ENCODE measurements at places on chromosomes 1 and 21.

DNA sequence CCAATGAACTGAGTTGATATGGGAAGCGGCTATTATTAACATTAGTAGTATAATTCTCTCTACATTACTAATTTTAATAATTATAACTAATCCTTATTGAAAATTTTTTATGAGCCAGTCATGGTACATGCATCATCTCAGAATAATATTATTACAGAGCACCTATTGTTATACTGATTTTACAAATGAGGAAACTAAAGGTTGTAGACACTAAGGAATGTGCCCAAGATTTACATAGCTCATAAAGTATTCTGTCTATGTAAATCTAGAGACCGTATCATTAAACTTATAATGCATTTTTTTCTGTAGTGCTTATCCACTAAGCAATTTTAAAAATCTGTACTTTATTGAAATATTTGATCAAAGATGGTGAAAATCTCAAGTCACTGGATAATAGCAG is 825.9 kb downstream of the PLA2G4A start:
- no peak for DNase-seq

DNA sequence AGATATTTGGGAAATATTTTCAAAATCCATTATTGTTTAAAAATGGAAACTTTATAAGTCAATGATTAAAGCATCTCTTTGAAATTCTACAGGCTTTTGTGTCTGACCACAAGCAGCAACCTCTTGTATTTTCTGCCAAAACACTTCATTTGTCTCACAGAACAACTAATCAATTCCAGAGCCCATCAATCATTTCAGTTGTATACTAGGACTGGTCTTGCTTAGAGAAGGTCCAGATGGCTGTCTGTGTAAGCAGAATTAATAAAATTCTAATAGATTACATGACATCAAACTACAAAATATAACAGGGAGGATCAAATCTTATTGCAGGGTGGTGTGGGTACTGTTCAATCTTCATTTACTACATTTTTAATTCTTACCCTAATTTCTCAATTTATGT is 76.4 kb downstream of the ACBD6 start:
- no peak for DNase-seq

DNA sequence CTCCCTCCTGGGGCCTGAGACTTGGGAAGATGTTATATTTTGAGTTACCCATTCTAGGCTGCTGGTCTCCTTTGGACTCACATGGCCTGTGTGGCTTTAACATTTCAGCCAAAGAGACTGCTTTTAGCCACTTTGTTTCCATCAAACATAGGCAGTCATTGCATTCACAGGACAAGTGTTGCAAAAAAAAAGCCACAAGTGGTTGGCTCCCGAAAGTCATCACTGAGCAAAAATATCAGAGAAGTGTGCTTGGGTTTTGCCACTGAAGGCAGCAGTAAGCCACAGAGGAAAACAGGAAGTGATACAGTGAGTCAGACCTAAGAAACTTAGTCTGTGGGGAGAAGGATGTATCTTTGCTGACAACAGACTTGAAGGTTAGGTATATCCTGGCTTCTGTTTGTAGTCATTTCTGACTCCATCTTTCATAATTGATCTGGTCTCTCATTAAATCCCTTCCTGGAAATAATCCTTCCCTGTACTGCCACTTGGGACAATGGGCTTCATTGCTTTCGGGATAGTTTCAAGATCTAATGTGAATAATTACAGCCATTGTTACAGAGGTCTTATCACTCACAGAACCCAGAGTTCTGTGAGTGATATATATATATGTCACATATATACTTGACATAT is 80.9 kb downstream of the COLGALT2 start:
- DNase-seq: peak; percentile 63

DNA sequence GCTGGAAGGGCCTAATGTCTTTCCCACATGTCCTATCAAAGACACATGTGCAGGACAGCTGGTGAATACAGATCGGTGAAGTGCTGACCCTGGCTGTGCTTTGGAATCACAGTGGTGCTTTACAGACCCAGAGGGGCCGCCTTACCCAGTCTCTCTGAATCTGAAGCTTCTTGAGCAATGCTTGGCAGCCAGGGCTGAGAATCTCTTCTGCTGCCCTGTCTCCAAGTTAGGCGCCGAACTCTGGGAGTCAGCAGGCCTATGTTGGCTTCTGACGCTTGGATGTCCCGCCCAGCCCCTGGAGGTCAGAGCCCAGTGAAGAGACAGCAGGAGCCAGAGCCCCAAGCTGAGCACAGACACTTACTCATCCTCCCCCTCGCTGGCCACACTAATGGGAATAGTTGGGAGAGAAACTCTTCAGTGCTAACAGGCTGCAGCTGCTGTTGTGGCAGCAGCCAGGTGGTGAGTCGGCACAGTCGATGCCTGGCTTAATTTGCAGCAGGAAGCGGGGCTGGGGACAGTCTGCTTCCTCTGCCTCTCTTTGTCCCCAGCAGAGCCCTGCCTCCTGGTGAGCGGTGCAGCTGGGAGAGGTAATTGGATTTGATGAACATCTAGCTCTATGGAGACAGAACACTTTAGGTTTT is 68.1 kb downstream of the URB2 start:
- no peak for DNase-seq

GRCh38 chr1:50393522-50394120 is 29.6 kb downstream of the DMRTA2 start:
- DNase-seq: no peak

DNA sequence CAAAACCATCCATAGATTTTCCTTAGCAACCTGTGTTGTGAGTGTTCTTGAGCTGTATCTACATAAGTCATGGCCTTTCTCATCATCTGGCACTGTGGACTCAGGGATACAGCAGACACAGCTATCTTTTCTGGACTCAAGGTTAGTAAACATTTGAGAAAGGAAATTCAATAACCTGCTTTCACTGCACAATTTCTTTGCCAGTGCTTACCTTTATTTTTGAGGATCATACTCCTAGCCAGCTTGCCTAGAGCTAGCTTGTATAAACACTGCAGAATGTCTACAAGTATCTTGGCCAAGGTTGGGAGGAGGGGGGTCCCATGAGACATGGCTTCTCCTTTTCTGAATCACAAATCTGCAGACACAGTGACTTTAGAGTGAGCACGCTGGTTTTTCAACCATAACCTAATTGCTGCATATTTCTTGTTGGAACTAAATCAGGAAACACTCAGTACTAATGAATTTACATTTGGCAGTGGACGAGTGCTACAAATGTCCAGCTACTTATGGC is 27.2 kb downstream of the ADAMTS5 start:
- no peak for DNase-seq

DNA sequence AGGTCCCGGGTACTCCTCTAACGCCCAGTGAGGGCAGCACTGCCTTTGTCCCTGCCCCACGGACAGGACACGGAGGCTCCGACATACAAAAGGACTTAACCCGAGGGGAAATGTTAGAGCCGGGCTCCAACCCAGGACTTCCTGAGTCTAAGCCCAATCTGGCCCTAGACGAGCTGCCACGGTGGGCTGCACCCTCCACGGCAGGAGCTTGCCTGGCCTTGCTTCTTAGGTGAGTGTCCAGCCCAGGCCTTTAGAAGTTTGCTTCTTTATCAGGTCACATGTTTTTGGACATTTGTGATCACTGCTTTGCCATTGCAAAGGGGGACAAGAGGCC is 11.0 kb upstream of the TMEM200B start:
- no peak for DNase-seq

- DNase-seq: no peak
Measured at GRCh38 chr1:84242641-84243040, 58.9 kb upstream of the SAMD13 start.

DNA sequence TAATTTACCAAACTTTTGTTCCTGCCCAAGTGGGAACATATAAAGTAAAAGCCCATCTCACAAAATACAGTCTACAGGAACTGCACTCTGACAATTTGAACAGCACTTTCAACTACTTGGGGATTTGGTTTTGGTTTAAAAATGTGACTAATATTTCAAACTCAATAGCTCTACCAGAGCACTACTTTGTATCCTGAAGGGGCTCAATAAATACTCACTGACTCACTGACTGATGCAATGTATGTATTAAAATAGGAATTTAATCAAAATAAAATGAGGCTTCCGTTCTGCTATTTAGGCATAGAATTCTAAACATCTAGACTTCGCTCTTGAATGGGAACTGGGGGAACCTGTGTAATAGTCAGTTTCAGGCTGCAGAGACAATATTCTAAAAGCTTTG is 21.9 kb downstream of the EFCAB14 start:
- no peak for DNase-seq

DNA sequence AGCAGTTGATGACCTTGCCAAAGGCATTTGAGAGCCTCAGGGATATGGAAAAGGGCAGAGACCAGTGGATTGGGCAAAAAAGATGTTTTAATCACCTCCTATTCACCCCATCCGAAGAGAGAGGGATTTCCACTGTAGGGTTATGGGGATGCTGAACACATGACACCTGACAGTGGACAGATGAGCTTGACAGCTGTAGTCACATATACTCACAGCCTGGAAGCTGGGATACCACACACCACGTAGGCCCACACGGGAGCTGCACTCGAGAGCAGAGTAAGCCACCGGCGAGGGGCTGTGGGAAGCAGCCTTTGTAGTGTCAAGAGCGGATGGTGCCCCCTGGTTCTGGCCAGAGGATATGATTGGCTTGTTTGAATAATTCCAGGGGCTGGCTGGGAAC is 20.0 kb downstream of the ZBTB40 start:
- DNase-seq: no peak

- DNase-seq: no peak
Measured at GRCh38 chr1:214632091-214632490, 29.1 kb downstream of the CENPF start.

DNA sequence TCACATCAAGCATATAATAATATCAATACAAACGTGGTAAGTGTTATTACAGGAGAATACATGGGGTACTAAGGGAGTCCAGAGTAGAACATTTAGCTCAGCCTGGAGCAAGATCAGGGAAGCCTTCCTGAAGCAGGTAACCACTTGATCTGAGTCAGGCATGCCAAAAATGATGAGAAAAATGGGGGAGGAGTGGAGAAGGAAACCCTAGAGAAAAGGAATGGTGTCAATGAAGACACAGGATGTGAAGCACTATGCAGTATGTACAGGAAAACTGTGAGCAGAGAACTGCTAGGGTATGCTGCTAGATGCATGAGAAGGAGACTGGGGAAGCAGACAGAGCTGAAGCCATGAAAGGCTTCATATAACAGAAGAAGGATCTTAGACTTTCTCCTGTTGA is 84.7 kb downstream of the NOTCH2 start:
- no peak for DNase-seq

GRCh38 chr21:42499444-42500112 is 3.6 kb upstream of the RSPH1 start:
- no peak for DNase-seq

GRCh38 chr1:192707978-192708547 is 72.1 kb downstream of the RGS13 start:
- no peak for DNase-seq

DNA sequence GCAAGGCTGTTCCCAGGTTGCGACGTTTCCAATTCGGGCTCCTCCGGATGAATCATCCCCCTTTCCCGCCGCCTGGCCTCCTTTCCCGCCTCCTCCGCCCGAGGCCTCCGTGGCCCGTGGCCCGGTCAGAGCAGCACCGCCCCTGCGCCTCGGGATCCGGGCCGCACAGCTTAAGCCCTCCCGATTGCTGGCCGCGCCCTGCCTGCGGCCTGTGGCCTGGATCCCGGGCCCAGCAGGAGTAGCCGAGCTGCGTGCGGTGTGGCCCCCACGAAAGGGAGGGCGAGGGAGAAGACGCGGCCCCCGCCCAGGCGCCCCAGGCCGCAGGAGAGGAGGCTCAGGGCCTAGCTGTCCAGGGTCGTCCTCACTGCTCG is 1.0 kb downstream of the TMEM200B start:
- no peak for DNase-seq

DNA sequence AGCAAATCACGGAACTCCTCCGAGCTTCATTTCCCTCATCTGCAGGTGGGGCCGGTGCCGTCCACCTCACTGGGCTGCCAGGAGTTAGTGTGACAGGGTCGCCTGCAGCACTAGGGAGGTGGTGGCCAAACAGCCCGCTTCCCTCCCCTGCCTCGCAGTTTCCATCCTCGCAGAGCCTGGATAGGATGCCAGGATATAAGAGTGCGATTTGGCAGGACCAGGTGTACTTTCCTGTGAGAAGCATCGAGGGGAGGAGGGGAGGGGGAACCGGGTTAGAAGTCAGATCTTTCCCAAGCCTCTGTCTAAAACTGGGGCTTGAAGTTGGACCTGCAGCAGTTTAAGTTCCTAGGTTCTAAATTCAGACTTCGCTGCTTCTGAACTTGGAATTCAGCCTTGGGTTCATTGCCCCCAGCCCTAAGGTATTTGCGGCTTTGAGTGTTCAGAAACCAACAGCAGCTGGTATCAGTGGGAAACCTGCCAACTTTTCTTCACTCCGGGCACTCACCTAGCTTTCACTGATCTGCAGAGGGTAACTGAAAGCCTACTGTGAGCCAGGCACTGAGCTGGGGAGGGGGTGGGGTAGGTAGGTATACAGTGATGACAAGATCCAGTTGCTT is 1.7 kb upstream of the JUN start:
- peak; percentile 28 for DNase-seq

GRCh38 chr1:175632667-175633066 is 110.7 kb downstream of the TNR start:
- no peak for DNase-seq

DNA sequence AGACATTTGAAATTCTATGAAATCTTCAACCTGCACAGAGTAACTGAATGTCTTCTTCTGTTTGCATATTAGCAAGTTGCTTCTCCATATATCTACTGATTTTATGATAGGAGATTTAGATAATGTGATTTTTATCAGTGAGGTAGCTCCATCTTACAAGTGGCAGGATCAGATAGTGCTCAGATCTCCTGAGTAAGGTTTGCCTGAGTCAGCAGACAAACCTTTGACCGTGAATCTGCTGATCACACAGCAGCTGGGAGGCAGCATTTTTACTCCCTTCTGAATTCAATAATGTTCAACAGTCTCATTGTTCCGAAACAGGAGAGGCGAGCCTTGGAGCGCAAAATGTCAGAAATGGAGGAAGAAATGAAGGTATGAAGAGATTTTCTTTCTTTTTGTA is 141.4 kb downstream of the SYT2 start:
- no peak for DNase-seq

GRCh38 chr21:45286671-45287437 is 841 bp downstream of the POFUT2 start:
- no peak for DNase-seq

- DNase-seq: peak; percentile 26
Measured at GRCh38 chr1:184892116-184892515, 82.2 kb downstream of the NIBAN1 start.

- no peak for DNase-seq
Measured at GRCh38 chr21:43995521-43996105, 16.5 kb upstream of the TRAPPC10 start.

GRCh38 chr1:30284728-30285475 is 438.5 kb downstream of the MATN1 start:
- no peak for DNase-seq

DNA sequence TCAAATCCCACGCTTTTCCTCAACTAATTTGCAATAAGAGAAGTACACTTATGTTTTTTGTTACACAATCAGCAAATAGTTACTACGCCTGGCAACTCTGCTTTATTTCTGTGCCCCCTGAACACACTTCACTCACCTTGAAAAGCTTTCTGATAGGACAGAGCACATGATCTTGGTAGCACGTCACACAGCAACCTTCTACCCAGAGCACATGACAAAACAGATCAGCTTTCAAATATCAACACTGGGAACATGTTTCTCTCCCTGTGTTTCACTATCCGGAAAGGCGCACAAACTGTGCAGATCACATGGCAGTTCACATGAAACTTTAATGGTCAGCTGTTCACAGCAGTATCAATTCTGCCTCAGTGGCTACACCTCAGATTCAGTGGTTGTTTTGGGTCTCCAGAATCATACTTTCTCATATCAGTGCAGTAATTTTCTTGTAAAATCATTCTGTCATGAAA is 2.2 kb downstream of the SLC19A2 start:
- DNase-seq: no peak

Data from stimulated activated CD4-positive, alpha-beta T cell treated with anti-CD3 and anti-CD28 coated beads, Interleukin-4, amount 100 ng/mL, for 24 hours (primary cell).